ENCODE measurements at places on chromosomes 12 and 14. TPM values are rescaled to one million over a fixed set of nuclear protein-coding genes. Genes with fewer than 3 reads are reported as not detected.

GRCh38 chr12:71195338-71195896 is 37.6 kb upstream of the TSPAN8 start:
- no peak for DNase-seq

SLC15A4 gene
- 42.0 TPM for total RNA-seq

CCDC177 gene
- not detected for total RNA-seq

DNA sequence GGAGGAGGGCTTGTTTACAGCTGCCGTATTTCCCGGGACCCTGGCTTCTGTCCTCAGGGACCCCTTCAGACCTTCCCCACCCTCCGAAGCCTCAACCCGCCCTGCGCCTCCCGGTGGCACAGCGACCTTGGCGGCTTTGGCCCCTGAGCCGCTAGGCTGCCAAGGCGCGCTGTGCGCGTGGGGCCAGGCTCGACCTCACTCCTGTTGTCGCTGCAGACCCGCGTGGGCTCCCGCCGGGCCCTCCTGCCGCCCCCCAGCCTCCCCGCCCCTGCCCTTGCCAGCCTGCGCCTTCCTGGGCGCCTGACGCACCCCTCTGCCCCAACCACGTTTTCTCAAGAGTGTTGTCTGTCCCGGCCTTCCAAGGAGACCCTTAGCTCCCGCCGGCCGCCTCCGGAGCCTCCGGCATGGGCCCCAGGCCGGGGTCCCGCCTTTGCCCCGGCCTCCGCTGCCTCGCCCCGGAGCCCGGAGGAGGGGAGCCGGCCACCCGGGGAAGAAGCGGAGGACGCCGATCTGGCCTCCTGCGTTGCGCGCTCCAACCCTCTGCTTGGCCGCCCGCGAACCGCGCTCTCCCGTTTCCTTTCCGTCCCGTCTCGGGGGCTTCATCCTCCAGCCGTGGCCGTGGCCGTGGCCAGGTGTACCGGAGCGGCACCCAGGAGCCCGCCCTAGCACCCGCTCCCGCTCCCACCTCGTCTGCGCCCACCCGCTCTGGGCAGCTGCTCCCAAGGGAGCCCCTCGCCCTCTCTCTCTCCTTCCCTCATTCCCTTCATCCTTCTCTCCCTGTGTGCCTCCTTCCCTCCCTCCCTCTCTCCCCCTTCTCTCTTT is 19.9 kb downstream of the PPP2R5C start:
- DNase-seq: no peak

DNA sequence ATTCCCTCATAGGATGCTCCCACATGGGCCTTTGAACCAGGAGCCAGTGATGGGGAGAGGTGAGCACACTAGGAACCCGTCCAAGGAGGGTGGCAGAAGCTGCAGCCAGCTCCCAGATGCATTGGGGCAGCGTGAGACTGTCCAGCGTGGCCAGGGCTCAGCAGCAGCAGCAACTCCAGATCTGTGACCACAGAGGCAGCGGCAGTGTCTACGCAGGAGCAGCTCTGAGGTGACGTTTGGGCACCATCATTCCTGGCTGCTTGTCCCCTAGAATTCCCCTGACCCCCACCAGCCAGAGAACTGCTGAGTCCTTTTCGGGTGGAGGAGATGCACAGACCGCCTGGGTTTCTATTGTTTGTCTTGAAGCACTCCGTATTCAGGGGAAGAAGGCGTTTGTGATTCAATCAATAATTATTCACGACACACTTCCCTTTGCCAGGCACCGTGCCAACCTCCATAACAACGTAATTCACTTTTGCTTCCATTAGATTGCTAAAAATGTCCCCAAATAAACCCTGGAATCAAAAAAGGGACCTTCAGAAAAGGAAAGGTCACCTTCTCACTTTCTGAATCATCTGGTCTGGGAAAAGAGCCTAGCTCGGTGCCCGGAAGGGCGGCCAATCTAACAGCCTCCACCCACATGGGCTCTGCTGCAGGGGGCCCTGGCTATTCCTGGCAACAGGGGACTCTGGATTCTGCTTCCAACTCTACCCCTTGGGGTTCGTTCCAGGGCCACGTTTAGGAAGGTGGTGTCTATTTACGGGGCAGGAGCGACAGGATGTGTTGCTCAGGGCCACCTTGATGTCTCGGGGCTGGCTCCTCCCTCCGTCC is 11.4 kb upstream of the BDKRB2 start:
- DNase-seq: no peak

TSPAN9 gene
- 28.0 TPM for total RNA-seq

DNA sequence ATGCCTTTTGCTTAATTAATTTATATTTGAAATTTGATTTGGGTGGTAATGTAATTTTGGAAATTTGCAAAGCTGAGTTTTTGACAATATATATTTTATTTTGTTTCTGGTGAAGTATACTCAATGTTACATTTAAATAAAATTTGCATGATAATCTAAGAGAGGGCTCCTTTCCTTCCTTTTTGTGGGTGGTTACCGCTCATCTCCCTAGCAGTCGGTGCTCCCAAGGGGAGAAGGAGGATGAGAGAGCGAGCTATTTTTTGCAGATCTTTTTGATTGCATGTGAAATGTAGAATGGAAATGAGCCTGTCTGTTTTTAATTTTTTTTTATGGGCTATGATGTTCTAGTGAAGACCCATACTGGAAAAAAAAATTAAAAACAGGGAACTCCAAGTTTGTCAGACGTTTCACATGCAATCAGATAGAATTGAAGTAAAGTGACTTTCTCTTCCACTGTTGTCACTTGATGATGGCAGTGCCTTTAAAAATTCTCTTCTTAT is 39.8 kb downstream of the MSRB3 start:
- no peak for DNase-seq

DNA sequence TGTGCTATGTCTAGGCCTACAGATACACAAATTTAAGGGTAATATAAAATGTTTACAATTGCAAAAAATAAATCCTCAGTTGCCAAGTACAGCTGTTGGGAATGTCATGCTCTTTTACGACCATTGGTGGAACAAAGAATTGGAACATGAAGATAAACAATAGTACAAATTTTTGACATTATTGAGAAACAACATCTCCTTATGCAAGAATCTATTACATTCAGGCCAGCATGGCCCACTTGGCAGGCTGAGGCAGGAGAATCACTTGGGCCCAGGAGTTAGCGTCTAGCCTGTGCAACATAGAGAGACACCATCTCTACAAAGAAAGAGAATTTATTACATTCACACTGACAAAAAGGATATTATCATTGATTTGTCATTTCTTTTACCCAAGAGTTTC is 135.9 kb upstream of the NTF3 start:
- DNase-seq: no peak

Measured in sigmoid colon (tissue), 7 donors.